CD4-positive, alpha-beta T cell treated with Interleukin-15 for 4 hours (primary cell): ENCODE measurements at places on chromosomes 1 and 21.

DNA sequence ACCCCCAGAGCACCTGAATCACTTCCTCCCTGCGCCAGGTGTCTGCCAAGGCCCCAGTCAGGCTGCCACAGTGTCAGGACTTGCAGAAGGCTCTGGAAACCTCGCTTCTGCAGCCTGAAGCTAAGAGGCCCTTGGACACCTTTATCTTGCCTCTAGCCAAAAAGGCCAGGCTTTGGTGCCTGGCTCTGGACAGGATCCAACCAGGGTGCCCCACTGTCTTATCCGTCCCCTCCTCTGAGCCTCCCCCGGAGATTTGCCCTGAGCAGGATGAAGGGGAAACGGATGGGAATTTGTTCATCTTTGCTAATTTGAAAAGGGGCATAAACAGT is 12.8 kb upstream of the CLSTN1 start:
- no peak for DNase-seq

- DNase-seq: no peak
Observed at GRCh38 chr1:61708953-61709907, 15.7 kb downstream of the TM2D1 start.

DNA sequence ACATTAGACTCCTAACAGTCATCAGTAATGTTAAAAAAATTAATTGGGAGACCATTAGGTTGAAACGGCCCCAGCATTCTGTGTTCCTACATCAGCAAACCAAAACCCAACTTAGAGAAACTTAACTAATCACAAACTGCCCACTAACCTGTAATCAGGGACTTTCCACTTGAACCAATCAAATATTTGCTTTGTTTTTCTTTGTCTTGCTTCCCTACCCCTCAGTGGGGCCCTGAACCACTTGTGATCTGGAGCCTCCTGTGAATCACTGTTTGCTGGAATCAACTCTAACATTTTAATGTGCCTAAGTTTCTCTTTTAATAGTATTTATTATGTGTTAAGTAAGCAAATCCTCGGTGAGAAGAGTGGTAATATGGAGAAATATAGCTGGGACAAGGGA is 64.0 kb downstream of the ABCA4 start:
- no peak for DNase-seq

- no peak for DNase-seq
Observed at GRCh38 chr1:25117233-25117823, 115.0 kb downstream of the SYF2 start.

DNA sequence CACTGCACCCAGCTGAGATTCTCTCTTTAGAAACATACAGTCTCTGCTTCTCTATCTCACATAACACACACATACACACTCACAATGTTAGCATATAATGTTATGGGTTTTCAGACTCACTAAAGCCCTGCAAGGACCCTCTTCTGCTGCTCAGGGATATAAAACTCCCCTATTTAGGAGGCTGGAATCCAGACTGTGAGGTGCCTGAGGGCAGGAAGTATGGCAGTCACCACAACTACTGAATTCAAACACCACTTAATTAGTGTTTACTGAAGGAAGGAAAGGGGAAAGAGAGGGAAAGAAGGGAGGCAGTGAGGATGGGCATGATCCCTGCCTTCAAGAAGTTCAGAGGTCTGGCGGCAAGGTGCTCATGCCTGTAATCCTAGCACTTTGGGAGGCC is 7.8 kb upstream of the CDK18 start:
- DNase-seq: no peak

DNA sequence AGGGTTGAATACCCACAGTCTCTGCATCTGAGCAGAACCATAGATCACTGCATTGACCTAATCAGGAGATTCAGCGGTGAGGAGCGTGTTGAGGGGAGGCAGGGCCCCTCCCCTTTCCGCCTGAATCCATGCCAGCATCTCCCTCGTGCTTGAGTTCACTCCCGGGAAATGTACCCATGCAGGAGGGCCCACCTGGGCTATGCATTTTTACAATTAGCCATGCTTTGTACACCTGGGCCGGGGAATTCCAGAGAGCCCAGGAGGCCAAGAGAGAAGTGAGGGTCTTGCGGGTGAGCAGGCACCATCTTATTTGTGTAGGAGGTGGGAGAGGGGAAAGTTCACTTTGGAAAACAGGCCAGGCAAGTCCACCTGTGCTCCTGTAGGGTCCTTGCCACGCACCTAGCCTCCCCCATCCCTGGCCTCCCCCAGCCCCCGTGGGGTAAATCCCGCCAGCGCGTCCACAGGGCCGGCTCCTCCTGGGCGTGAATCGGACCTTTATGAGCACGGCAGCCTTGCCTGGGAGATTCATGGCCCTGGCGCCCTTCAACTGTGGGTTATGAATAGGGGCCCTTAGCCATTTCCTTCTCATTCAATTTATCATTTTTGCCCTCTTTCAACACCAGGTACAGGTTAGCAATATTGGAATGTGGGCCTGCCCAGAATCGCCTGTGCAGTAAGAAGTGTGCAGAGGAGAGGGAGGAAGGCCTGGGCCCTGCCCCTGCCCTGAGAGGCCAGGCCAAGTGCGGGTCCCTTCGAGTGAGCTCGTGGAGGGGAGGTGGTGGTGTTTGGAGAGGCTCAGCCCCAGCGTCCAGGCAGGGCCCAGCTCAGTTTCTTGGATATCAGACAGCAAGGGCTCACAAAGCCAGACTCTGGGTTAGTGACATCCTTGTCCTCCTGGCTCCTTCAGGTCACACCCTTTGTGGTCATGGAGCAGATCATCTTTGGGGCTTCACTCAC is 84.4 kb upstream of the ACTRT2 start:
- no peak for DNase-seq

- peak; percentile 94 for DNase-seq
Observed at GRCh38 chr1:222617367-222617951, 438 bp upstream of the MIA3 start.

- DNase-seq: no peak
Observed at GRCh38 chr1:43614211-43614610, 35.7 kb upstream of the KDM4A start.

GRCh38 chr1:155651861-155652661 is 36.5 kb downstream of the YY1AP1 start:
- no peak for DNase-seq

GRCh38 chr1:113219377-113219776 is 146.4 kb downstream of the LRIG2 start:
- DNase-seq: no peak

DNA sequence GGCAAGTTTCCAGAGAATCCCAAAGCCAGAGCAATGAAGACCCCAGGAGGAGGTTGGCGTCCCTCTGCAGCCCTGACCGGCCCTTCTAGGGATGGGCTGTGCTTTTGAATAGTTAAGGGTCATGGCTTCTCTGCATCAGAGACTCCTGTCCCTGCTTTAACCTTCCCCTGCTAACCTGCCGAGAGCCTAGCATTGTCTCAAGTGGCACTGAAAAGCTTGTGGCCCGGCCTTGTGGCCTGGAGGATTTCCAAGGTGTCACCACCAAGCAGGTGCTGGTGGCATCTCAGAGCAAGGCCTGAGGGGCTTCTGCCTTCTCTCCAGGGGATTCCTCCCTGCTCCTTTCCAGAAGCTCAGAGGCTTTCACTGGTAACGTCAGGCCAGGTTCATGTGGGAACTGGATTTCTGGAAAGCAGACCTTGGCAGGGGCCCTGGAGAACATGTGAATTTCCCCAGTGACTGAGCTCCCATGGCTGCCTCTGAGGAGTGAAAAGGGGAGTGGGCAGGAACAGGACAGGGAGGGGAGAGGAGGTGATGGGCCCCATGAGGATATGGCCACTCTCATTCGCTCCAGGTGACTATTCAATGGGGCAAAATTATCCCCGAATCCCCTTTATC is 409.9 kb downstream of the PTPRU start:
- no peak for DNase-seq

DNA sequence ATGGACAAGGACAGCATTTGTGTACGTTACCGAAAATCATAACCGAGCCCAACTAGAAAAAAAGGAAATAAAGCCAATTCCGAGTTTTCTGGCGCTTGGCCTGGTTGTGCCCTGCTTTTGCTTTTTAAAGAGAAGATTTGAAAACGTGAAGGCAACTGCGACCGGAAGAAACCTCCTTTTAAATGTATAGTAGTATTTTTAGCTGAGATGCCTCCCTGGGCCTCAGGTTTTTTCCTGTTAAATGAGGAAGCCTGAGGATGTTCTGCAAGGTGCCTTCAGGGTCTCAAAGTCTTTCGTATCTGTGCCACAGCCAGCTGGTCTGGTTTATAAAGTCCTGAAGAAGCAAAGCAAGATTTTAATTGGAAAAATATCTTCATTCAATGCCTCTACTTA is 371 bp upstream of the ODF2L start:
- DNase-seq: no peak

DNA sequence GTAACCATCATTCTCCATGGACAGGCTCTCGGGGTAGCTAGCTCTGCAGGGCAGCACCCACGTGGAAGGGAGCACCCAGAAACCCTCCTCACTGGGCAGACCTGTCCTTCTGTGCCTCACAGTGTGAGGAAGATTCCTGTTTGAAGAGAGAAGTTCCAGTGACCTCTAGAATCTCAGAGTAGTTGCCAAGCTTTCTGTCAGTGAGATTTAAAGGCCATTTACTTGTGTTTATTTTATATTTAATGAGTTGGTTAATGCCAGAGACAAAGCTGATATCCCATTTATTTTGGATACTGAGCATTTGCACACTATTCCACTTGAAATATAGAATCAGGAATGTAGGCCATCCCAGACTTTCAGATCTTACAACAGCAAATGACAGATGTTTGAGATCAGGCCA is 28.7 kb downstream of the MTARC1 start:
- DNase-seq: no peak

GRCh38 chr1:77040826-77041225 is 173.5 kb downstream of the ST6GALNAC5 start:
- no peak for DNase-seq

DNA sequence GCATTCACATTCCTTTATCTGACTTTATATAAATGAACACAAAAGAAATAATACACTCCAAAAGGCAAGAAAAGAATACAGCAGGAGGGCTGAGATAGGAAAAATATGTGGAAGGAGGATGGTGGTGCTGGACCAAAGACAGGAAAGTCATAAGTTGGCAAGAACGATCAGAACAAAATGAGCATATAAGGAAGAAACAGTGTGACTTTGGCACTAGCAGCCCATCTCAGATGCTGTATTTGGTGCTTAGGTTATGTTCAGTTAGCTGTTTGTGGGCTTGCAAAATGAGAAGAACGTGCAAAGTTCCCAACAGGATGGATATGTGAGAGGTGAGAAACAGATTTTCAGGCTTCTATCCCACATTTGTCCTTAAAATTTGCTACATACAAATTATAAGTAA is 719.8 kb upstream of the ADGRL4 start:
- no peak for DNase-seq

DNA sequence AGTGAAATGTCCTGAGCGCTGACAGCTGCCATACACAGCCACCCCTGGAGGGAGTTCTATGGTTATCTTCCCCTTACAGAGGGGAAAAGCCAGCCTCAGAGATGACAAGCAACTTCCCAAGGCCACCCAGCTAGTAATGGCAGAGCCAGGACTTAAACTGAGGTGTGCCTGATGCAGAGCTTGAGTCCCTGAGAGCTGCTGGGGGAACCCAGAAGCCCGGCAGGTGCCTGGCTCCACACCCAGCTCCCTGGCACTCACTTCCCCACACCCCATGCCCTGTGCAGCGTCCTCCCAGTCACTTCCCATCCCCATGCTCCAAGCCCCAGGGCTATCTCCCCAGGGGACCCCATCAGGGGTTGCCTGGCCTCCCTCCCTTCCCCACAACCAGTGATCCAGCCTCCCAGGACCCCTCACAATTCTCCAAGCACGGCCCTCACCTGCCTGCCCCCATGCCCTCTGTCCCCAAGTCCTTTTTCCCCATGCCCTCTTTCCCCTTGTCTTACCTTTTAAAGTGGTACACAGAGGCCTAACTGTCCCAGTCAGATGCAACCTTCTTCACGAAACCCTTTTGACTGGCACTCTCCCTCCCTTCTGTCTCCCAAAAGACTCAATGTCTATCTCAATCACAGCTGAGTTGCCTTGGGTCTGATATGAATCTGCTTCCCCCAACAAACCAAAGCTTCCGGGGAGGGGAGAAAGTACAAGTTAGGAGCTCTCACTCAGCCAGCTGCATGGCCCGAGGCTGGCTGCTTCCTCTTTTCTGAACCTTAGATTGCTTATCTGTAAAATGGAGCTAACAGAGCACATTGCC is 39.8 kb upstream of the LRP8 start:
- DNase-seq: peak; percentile 48

DNA sequence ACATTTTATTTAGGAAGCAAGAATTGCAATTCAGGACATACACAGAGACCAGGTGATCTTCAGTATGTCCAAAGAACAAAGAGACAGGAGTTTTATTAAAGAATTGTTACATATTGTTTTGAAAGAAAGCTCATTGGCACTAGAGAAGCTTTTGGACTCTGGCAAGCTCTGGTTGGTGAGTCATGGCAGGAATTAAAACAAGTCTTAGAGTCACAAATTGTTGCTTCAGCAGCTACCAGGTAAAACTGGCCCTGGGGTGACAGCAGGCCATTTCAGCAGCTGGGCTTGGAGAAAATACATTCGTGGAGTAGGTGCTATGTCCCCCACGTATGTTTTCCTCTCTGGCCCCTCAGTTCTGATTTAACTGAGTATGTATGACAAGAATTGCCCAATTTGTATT is 58.8 kb downstream of the MAP3K21 start:
- no peak for DNase-seq
